ENCODE measurements at places on chromosomes 5 and 9. TPM values are rescaled to one million over a fixed set of nuclear protein-coding genes. Genes with fewer than 3 reads are reported as not detected.

GRXCR2 gene
- not detected for polyA plus RNA-seq

SPATA6L gene
- polyA plus RNA-seq: 0.14 TPM

PCDHB10 gene
- not detected for polyA plus RNA-seq

BTNL3 gene
- not detected for polyA plus RNA-seq

ERAP2 gene
- 128 TPM for polyA plus RNA-seq

PRXL2C gene
- 9.3 TPM for polyA plus RNA-seq

KLHL3 gene
- 3.4 TPM for polyA plus RNA-seq

LCN15 gene
- polyA plus RNA-seq: not detected

GPR150 gene
- polyA plus RNA-seq: 2.8 TPM

RFESD gene
- 7.2 TPM for polyA plus RNA-seq

RABEPK gene
- polyA plus RNA-seq: 32.6 TPM

RGS7BP gene
- polyA plus RNA-seq: 0.40 TPM

SVEP1 gene
- polyA plus RNA-seq: not detected

ZBTB5 gene
- 0.81 TPM for polyA plus RNA-seq

SLC34A1 gene
- polyA plus RNA-seq: 0.17 TPM

RPL7A gene
- polyA plus RNA-seq: 1,038 TPM

OTULINL gene
- 24.5 TPM for polyA plus RNA-seq

POLR3G gene
- 1.3 TPM for polyA plus RNA-seq

DAB2 gene
- 0.68 TPM for polyA plus RNA-seq

CCL28 gene
- polyA plus RNA-seq: 7.5 TPM

TMC1 gene
- polyA plus RNA-seq: not detected

All from CD8-positive, alpha-beta memory T cell (primary cell).